Naive thymus-derived CD4-positive, alpha-beta T cell (primary cell): ENCODE measurements at places on chromosomes 6 and 20. TPM values are rescaled to one million over a fixed set of nuclear protein-coding genes. Genes with fewer than 3 reads are reported as not detected.

Gene ASIP
- not detected for total RNA-seq

Gene ROS1
- total RNA-seq: not detected

DNA sequence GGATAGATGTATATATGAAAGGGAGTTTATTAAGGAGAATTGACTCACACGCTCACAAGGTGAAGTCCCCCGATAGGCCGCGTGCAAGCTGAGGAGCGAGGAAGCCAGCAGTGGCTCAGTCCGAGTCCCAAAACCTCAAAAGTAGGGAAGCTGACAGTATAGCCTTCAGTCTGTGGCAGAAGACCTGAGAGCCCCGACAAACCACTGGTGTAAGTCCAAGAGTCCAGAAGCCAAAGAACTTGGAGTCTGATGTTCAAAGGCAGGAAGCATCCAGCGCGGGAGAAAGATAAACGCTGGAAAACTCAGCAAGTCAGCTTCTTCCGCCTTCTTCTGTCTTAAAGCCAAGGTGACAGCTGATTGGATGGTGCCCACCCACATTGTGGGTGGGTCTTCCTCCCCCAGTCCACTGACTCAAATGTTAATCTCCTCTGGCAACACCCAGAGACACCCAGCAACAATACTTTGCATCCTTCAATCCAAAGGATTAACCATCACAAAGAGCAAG lies 102.6 kb upstream of the GJE1 start:
- no peaks in the 10 kb centered on the region for H3K27me3 ChIP-seq
- no peak overlapping the region for H3K4me3 ChIP-seq
- no peak for DNase-seq

- no peaks in the 10 kb centered on the region for H3K27me3 ChIP-seq
- DNase-seq: no peak
- H3K36me3 ChIP-seq: no peaks in the 10 kb centered on the region
Measured at GRCh38 chr20:33178726-33179125, 10.8 kb downstream of the BPIFA2 start.

- no peak for DNase-seq
- no peak overlapping the region for H3K4me3 ChIP-seq
- H3K36me3 ChIP-seq: peaks cover 79% of the 10 kb centered on the region
- H3K4me1 ChIP-seq: no peaks in the 10 kb centered on the region
- H3K27ac ChIP-seq: no peak overlapping the region
Measured at GRCh38 chr20:37870294-37870693, 32.6 kb upstream of the VSTM2L start.

DNA sequence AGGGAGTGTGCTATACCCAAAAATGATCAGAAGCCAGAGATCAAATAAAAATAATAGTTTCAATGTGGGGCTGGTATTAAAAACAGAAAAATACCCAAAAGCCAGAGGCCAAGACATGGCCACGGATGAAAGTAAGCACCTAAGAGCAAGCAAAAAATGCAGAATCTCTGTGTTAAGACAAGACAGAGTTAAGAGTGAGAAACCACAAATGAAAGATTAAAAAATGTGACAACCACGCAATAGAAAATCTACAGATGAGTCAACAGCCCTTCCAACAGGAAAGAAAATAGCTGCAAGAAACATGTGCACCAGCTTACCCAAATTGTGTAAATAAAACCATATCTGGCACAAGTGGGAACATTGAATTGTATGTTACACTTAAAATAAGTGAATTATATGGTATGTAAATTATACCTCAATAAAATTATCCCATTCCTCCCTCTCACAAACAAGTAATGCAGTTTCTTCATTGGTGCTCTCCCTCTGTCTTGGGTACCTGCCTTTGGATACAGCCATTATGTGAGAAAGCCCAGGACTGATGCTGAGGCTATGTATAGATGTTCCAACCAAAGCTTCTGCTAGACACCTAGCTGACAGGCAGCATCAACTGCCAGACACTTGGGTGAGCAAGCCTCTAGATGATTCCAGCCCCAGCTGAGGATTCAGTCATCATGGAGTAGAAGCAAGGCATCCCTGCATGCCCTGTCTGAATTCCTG lies 55.3 kb upstream of the UFL1 start:
- no peaks in the 10 kb centered on the region for H3K27me3 ChIP-seq
- H3K36me3 ChIP-seq: no peaks in the 10 kb centered on the region
- H3K27ac ChIP-seq: no peak overlapping the region

DNA sequence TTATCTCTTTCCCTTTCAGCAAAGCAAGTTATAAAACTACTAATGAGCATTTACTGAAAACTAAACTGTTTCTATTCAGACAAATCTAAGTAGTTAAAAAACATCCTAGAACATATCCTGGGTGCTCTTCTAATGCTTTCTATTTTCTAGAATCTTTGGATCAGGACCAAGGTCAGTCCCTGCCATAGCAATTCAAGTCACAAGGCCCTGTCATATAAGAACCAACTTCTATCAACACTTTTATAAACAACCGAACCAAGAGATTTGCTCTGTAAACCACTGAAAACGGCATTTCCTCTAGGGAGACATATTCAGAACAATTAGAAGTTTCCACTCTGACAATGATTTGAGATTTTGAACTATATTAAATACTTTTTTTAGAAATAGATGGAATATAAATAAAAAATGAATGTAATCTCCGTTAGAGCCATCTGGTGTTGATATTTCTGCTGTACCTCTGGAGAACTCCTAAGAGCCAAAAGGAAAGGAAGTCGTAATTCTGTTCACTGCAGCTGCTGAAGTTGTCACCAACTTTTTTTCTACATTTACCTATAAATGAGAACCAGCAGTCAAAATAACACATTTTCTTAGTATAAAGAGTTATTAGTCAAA lies 51.4 kb upstream of the LGSN start:
- no peak overlapping the region for H3K4me3 ChIP-seq
- H3K4me1 ChIP-seq: no peaks in the 10 kb centered on the region
- H3K27ac ChIP-seq: no peak overlapping the region
- no peaks in the 10 kb centered on the region for H3K27me3 ChIP-seq
- no peaks in the 10 kb centered on the region for H3K36me3 ChIP-seq

- H3K27ac ChIP-seq: no peak overlapping the region
- no peaks in the 10 kb centered on the region for H3K36me3 ChIP-seq
- no peak overlapping the region for H3K4me3 ChIP-seq
- no peak for DNase-seq
Measured at GRCh38 chr6:41170547-41171160, 7.7 kb upstream of the TREM2 start.

GRCh38 chr6:149484733-149485700 lies at the start of gene ZC3H12D:
Gene ZC3H12D, minus strand, starts transcription at chr6:149485014. Its CDS starts 10,471 bp downstream, at chr6:149474543.
- H3K4me3 ChIP-seq: peak within 1 kb of the TSS; percentile 57
- DNase-seq: peak; percentile 78
- H3K27ac ChIP-seq: peak within 1 kb of the TSS; percentile 90
- no peaks in the 10 kb centered on the region for H3K36me3 ChIP-seq
- peaks cover 25% of the 10 kb centered on the region for H3K4me1 ChIP-seq

Gene LKAAEAR1
- not detected for total RNA-seq

DNA sequence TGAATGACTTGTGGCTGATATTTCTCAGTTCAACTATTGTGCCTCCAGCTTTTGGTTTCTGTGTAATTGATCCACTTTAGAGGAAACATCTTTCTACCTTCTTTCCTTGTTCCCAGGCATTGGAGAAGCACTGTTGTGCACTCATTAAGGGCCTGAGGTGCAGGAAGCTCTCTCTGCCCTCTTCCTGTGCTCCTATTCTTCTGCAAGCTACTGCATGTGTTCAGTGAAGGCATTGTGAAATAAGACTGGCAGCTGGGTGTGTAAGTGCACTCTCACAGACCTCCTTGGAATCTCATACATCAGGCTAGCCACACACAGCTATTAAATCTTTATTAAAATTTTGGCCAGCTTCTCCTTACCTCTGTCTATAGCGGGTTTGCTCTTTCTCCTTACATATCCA lies 177.8 kb downstream of the OGFRL1 start:
- no peak overlapping the region for H3K4me3 ChIP-seq
- H3K27me3 ChIP-seq: no peaks in the 10 kb centered on the region
- H3K36me3 ChIP-seq: no peaks in the 10 kb centered on the region
- H3K4me1 ChIP-seq: no peaks in the 10 kb centered on the region
- no peak for DNase-seq
- H3K27ac ChIP-seq: no peak overlapping the region

GRCh38 chr20:47438464-47439381 lies 63.0 kb upstream of the NCOA3 start:
- DNase-seq: no peak
- H3K36me3 ChIP-seq: no peaks in the 10 kb centered on the region
- no peak overlapping the region for H3K27ac ChIP-seq
- H3K4me3 ChIP-seq: no peak overlapping the region
- H3K4me1 ChIP-seq: no peaks in the 10 kb centered on the region

Gene DZANK1
- 3.4 TPM for total RNA-seq

DNA sequence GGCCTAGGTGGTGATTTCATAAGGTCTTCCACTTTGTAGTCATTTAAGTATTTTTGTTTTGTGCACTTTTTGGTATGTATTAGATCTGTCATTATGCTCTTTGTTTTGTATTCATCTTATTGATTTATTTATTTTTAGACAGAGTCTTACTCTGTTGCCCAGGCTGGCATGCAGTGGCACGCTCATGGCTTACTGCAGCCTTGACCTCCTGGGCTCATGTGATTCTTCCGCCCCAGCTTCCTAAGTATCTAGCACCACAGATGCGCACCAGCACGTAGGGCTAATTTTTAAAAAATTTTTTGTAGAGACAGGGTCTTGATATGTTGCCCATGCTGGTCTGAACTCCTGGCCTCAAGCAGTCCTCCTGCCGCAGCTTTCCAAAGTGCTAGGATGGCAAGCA lies 30.6 kb downstream of the TPX2 start:
- no peaks in the 10 kb centered on the region for H3K4me1 ChIP-seq
- H3K36me3 ChIP-seq: no peaks in the 10 kb centered on the region
- DNase-seq: no peak
- H3K27ac ChIP-seq: no peak overlapping the region
- H3K27me3 ChIP-seq: no peaks in the 10 kb centered on the region

Gene GLP1R
- not detected for total RNA-seq

Gene PMEPA1
- 9.9 TPM for total RNA-seq

GRCh38 chr6:154301839-154302752 lies 54.5 kb downstream of the IPCEF1 start:
- peaks cover 6% of the 10 kb centered on the region for H3K4me1 ChIP-seq
- H3K27me3 ChIP-seq: no peaks in the 10 kb centered on the region
- no peak overlapping the region for H3K27ac ChIP-seq
- no peak overlapping the region for H3K4me3 ChIP-seq

DNA sequence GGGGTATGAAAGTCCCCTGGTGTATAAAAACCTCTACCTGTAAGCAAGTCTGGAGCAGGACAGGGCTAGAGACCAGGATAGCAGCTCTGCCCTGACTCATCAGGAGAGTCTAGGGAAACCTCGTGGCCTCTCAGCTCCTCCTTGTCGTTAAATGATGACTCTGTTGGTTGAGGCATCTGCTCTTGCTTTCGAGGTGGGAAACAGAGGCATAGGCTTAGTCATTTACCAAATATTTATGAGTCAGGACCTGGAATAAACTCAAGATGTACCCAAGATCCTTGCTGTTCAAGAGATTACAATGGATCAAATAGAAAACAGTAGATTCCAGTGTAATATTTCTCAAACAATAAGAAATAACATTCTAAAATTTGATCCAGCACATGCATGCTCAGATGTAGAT lies 5.5 kb downstream of the MANBAL start:
- no peak overlapping the region for H3K4me3 ChIP-seq
- H3K27me3 ChIP-seq: no peaks in the 10 kb centered on the region
- no peak overlapping the region for H3K27ac ChIP-seq
- H3K36me3 ChIP-seq: peaks cover 13% of the 10 kb centered on the region
- DNase-seq: no peak
- peaks cover 12% of the 10 kb centered on the region for H3K4me1 ChIP-seq

- H3K27me3 ChIP-seq: no peaks in the 10 kb centered on the region
- H3K4me1 ChIP-seq: no peaks in the 10 kb centered on the region
- H3K36me3 ChIP-seq: no peaks in the 10 kb centered on the region
- no peak for DNase-seq
Measured at GRCh38 chr20:4341804-4342485, 326.6 kb upstream of the RNF24 start.

DNA sequence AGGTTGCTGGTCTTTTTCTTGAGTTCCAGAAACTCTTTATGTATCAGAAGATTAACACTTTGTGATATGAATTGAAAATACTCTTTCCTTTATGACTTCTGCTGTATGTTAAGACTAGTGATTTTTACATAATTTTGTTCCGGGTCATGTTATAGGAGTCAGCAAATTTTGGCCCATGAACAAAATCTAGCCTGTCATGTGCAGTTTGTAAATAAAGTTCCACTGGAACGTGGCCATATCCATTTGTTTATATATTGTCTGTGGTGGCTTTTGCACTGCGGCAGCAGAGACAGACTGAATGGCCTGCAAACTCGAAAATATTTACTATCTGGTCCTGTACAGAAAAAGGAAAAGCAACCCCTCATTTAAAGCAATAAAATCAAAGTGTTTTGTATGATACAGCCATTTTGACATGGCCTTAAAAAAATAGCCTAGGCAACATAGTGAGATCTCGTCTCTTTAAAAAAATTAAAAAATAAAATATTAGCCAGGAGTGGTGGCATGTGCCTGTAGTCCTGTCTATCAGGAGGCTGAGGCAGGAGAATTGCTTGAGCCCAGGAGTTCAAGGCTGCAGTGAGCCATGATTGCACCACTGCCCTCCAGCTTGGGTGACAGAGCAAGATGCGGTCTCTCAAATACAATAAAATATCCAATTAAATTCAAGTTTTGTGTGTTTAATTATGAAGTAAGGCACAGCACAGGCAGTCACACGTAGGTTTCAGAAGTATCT lies 36.9 kb downstream of the SNX9 start:
- no peaks in the 10 kb centered on the region for H3K36me3 ChIP-seq
- no peak for DNase-seq
- H3K4me1 ChIP-seq: peaks cover 28% of the 10 kb centered on the region
- no peak overlapping the region for H3K27ac ChIP-seq

GRCh38 chr6:15444881-15445280 lies 199.0 kb downstream of the JARID2 start:
- H3K27me3 ChIP-seq: no peaks in the 10 kb centered on the region
- H3K36me3 ChIP-seq: no peaks in the 10 kb centered on the region
- DNase-seq: no peak
- no peak overlapping the region for H3K27ac ChIP-seq
- no peak overlapping the region for H3K4me3 ChIP-seq

GRCh38 chr20:57079031-57080005 lies 187.1 kb downstream of the BMP7 start:
- no peaks in the 10 kb centered on the region for H3K27me3 ChIP-seq
- DNase-seq: no peak
- no peak overlapping the region for H3K27ac ChIP-seq
- H3K36me3 ChIP-seq: no peaks in the 10 kb centered on the region
- no peak overlapping the region for H3K4me3 ChIP-seq

DNA sequence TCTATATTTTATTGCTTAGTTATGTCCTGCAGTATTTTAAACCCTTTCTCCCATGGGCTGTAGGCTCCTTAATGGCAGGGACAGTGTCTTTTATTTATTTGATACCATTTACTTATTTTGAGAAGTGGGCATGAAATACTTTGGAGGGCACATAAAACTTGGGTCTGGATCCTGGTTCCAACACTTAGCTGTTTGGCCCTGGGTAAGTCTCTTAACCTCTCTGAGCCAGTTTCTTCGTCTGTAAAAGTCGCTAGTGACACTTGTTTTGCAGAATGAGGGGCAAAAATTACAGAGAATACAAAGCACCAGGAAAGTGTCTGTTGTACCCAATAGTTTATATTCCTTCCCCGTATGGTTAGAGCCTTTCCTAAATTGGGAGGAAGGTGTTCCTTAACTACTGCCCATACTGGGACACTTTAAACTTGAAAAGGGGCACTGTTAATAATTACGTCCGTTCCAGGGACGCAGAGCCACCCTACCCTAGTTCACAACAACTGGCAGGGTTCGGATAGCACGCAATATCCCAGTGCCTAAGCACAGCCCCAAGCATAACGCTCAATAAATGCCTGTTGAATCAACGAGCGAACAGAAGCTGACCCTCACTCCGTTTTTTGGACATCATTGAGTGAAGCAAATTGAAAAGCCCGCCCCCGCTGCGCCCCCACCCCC lies 6.0 kb upstream of the ARMC12 start:
- H3K27ac ChIP-seq: peak overlapping the region; percentile 97
- peak overlapping the region; percentile 56 for H3K4me3 ChIP-seq
- no peaks in the 10 kb centered on the region for H3K27me3 ChIP-seq
- H3K4me1 ChIP-seq: peaks cover 73% of the 10 kb centered on the region
